ENCODE measurements at places on chromosomes 13 and 19.
A peak's percentile ranks its signal among the peaks of the same experiment; 100 is the strongest.

DNA sequence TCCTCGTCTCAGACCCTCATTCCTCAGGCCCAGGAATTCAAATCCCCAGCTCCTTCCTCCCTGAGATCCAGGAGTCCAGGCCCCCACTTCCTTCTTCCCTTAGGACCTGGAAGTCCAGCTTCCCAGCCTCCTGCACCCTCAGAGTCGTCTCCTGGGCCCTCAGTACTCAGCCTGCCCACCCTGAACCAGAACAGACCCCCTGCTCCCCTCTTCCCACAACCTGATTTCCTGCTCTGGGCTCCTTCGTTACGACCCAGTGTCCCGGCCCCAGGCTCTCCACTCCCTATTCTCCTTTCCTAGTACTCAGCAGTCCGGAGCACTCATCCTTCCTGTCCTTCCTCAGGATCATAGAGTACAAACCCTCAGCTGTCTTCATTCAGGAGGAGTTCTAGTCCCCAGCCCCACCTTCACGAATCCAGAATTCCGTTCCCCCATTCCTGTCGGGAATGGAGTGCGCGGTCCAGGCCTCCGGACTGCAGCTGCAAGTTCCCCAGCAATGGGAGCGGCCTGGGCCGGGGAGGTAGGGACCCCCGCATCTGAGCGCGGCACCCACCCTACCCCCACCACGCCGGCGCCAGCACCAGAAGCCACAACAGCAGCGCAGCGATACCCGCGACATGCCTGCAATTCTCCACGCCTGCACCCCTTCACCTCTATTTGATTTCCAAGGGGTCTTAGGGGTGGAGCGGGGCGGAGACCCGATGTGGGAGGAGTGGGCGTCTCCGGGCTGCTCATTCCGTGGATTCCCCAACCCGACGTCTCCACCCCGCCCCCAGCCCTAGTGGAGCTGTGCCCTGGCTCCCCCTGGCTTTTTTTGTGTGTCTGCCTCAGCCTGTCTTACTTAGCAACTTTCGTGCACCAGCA, 12.7 kb downstream of the EGLN2 start:
- no peak for DNase-seq
- H3K36me3 ChIP-seq = peaks cover 30% of the 10 kb centered on the region
- H3K4me1 ChIP-seq = peaks cover 55% of the 10 kb centered on the region

- no peak overlapping the region for H3K27ac ChIP-seq
- no peaks in the 10 kb centered on the region for H3K4me1 ChIP-seq
- no peak for DNase-seq
- H3K36me3 ChIP-seq = no peaks in the 10 kb centered on the region
Measured at GRCh38 chr13:82917984-82918383, 964.3 kb downstream of the SLITRK1 start.

DNA sequence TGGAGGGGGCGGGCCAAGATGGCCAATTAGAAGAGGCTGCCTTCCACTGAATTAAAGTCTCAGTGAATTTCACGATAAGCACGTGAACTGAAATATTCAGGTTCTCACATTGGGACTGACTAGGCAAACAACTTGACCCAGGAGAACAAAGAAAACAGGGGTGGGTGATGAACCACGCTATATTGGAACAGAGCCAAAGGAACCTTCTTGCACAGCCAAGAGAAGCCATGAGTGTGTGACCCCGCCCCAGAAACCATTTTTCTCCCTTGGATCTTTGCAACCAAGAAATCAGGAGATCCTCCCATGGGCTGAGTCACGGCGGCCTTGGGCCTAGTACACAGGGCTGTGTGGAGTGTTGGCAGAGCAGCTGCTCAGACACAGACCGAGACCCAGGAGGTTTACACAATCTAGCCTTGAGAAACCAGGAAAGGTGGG, 36.8 kb downstream of the ERICH4 start:
- H3K36me3 ChIP-seq = no peaks in the 10 kb centered on the region
- no peaks in the 10 kb centered on the region for H3K27me3 ChIP-seq
- DNase-seq = peak; percentile 48
- H3K27ac ChIP-seq = peak overlapping the region; percentile 78

DNA sequence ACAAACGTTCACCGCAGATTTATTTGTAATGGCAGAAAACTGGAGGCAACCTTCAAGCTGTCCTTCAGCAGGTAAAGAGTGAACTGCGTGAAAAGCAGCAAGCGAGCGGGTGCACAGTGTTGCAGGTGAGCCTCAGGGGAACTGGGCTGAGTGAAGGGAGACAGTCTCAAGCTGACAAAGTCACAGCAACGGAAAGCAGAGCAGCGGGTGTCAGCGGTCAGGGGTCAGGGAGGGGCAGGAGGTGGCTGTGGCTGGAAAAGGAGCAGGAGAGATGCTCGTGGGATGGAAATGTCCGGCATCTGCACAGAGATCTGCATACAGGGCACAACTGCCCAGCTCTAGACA, 8.5 kb upstream of the RASA3 start:
- no peak overlapping the region for H3K27ac ChIP-seq
- peaks cover 18% of the 10 kb centered on the region for H3K4me1 ChIP-seq
- no peak overlapping the region for H3K4me3 ChIP-seq
- no peaks in the 10 kb centered on the region for H3K36me3 ChIP-seq
- no peaks in the 10 kb centered on the region for H3K27me3 ChIP-seq

DNA sequence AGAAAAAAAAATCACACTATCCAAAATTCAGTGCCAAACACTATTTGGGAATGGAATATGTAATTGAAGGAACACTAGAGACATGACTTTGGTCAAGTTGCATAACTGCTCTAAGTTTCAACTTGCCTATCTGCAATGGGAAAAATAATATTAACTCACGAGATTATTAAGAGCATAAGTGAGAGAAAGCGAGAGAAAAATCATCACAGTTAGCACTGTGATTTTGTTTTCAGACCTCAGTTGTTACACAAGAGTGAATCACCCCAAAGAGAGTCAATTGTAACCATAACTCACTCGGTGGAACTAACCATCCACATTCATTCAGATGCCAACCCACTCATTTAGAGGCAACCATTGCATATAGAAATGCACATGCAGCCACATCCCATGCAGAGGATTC, 147.1 kb downstream of the NHLRC3 start:
- no peak overlapping the region for H3K27ac ChIP-seq
- H3K4me3 ChIP-seq = no peak overlapping the region
- DNase-seq = no peak
- no peaks in the 10 kb centered on the region for H3K4me1 ChIP-seq
- H3K36me3 ChIP-seq = no peaks in the 10 kb centered on the region

GRCh38 chr13:40240293-40240692, 426.1 kb downstream of the FOXO1 start:
- no peak overlapping the region for H3K4me3 ChIP-seq
- no peak for DNase-seq
- H3K27ac ChIP-seq = no peak overlapping the region
- H3K27me3 ChIP-seq = no peaks in the 10 kb centered on the region

GRCh38 chr19:44696939-44697669, 1.8 kb upstream of the CEACAM16 start:
- no peaks in the 10 kb centered on the region for H3K36me3 ChIP-seq
- DNase-seq = peak; percentile 70
- no peak overlapping the region for H3K4me3 ChIP-seq
- no peaks in the 10 kb centered on the region for H3K27me3 ChIP-seq

DNA sequence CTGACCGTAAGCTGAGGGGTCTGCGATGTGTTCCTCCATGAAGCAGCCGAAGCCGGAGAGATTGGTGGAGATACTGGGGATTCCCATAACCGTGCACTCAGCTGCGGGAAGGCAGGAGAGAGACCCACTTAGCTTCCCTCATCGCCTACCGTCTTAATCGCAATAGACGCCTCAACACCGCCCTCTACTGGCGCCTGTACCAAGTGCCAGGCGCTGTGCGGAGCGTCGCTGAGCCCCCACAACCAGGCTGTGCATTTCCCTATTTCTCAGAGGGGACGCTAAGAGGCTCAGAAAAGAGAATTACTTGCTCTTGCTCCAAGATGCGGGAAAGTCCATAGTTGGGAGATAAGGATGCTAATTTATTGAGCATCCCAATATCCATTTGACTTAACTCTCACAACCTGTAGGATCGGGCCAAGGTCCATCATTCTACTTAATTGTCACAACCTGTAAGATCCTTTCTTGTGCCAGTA, 5.8 kb downstream of the FTL start:
- peaks cover 22% of the 10 kb centered on the region for H3K4me1 ChIP-seq
- H3K27ac ChIP-seq = no peak overlapping the region
- peaks cover 83% of the 10 kb centered on the region for H3K36me3 ChIP-seq
- DNase-seq = peak; percentile 86

GRCh38 chr13:34816908-34817665, 125.0 kb upstream of the NBEA start:
- no peaks in the 10 kb centered on the region for H3K36me3 ChIP-seq
- H3K27ac ChIP-seq = no peak overlapping the region
- DNase-seq = no peak
- H3K4me3 ChIP-seq = no peak overlapping the region
- no peaks in the 10 kb centered on the region for H3K4me1 ChIP-seq
- H3K27me3 ChIP-seq = no peaks in the 10 kb centered on the region

DNA sequence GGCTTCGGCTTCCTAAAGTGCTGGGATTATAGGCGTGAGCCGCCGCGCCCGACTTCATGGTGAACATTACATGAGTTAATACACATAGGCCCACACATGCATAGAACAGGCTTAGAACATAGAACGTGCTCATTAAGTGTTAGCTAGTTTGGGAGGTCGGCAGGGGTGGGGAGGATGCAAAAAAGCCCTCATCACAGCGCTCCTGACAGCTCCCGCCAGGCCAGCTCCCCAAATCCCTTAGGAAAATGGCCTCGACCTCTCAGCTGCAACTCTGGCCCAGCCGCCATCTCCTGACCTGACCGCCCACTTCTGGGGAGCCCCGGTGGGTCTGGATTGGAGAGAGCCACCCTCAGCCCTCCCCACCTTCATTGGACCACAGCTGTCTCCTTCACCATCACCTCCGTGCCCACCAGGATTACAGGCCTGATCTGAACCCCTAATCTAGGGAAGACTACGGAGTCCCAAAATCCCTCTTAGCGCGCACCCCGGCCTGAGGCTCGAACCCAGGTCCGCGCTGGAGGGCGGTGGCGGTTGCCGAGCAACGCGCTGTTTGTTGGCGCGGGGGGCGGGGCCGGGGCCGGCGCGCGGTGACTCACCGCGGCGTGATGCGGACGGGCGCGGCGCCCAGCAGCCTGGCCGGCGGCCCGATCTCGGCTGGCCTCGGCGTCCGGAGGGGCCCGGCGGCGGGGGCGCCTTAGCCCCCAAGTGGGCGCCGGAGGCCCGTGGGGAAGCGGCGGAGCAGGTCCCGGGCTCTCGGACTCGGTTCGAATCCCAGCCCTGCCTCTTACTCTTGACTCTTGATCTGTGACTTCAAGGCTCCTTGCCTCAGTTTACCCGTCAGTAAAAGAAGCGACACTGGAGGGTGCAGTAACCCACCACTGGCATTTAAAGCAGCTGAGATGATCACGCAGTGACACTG, 26.7 kb upstream of the NANOS3 start:
- H3K4me3 ChIP-seq = peak overlapping the region; percentile 40
- H3K4me1 ChIP-seq = peaks cover 60% of the 10 kb centered on the region
- no peaks in the 10 kb centered on the region for H3K36me3 ChIP-seq
- DNase-seq = peak; percentile 98
- no peaks in the 10 kb centered on the region for H3K27me3 ChIP-seq
- H3K27ac ChIP-seq = peak overlapping the region; percentile 99

DNA sequence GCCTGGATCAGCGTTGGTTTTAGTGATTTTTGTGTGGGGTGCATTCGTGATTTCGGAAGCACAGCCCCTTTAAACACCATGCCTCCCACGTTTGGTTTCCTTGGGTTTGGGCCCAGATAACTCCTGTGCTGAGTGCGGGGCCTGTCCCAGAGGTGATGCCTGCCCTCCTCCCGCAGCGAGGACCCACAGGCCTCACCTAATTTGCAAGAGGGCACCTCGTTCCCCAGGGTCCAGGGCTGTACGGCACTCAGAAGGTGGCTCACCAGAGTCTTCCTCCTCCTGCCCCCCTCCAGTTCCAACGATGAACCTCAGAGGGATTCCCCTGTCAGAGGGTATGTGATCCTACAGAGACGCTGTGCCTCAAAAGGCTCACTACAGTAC, 54.3 kb upstream of the SOX1 start:
- no peaks in the 10 kb centered on the region for H3K36me3 ChIP-seq
- no peak overlapping the region for H3K27ac ChIP-seq
- H3K4me1 ChIP-seq = no peaks in the 10 kb centered on the region

GRCh38 chr13:61316647-61317046, 99.0 kb downstream of the PCDH20 start:
- no peaks in the 10 kb centered on the region for H3K27me3 ChIP-seq
- H3K4me3 ChIP-seq = no peak overlapping the region
- H3K36me3 ChIP-seq = no peaks in the 10 kb centered on the region
- DNase-seq = no peak
- H3K4me1 ChIP-seq = no peaks in the 10 kb centered on the region

- H3K4me1 ChIP-seq = peaks cover 20% of the 10 kb centered on the region
- H3K27ac ChIP-seq = no peak overlapping the region
- no peaks in the 10 kb centered on the region for H3K36me3 ChIP-seq
- H3K27me3 ChIP-seq = peaks cover 70% of the 10 kb centered on the region
Measured at GRCh38 chr19:12838886-12839756, 806 bp downstream of the MAST1 start.

GRCh38 chr19:24099829-24100228, 12.8 kb downstream of the ZNF254 start:
- H3K36me3 ChIP-seq = peaks cover 8% of the 10 kb centered on the region
- H3K4me1 ChIP-seq = peaks cover 6% of the 10 kb centered on the region
- DNase-seq = no peak
- H3K27me3 ChIP-seq = no peaks in the 10 kb centered on the region
- H3K4me3 ChIP-seq = no peak overlapping the region

DNA sequence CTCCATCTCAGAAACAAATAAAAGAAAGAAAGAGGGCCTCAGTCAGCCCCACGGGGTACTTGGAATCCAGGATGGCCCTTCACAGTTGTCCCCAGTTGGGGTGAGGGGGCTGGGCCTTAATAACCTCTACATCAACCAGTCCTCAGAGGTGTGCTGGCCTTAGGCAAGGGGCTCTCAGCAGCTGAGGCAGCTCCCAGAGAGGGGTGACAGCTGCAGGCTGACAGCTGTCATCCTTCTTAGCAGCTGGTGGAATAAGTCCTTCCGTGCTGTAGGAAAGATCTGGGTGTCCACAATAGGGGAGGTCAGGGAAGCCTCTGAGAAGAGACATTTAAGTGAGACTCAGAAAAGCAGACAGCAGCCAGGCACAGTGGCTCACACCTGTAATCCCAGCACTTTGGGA, 7.4 kb downstream of the BCAM start:
- peaks cover 48% of the 10 kb centered on the region for H3K36me3 ChIP-seq
- no peak overlapping the region for H3K4me3 ChIP-seq
- no peak for DNase-seq
- H3K27ac ChIP-seq = no peak overlapping the region

All from upper lobe of left lung (tissue), 6 donors.